ENCODE measurements at places on chromosomes 3 and 15.

- DNase-seq = peak; percentile 57
These were observed 364.9 kb upstream of the RBMS3 start for GRCh38 chr3:28915741-28916500.

DNA sequence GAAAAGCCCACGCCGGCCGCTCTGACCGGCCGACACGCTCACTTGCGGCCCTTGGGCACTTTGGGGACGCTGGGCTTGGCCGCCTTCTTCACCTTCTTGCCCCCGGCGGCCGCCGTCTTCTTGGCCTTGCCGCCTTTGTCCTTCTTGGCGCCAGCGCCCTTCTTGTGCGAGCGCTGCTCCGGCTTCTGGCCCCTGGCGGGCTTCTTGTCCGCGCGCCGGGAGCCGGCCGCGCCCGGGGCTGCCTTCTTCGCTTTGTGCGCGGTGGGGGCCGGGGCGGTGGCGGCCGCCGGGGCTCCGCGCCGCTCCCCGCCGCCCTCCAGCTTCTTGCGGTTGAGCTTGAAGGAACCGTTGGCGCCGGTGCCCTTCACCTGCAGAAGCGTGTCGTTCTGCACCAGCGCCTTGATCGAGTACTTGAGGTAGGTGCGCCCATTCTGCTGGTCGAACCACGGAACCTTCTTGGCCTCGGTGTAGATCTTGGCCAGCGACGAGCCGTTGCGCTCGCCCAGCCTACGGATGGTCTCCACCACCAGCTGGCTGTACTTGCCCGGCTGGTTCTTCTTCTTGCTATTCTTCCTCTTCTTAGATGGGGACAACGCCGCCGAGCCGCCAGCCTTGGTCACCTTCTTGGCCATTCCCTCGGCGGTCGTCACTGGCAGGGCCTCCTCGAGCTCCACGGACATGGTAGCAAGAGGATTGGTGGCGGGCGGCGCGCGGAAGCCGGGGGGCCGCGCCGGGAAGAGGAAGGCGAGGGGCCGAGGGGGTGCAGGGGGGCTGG lies 36.7 kb downstream of the HMCES start:
- DNase-seq = peak; percentile 14

DNA sequence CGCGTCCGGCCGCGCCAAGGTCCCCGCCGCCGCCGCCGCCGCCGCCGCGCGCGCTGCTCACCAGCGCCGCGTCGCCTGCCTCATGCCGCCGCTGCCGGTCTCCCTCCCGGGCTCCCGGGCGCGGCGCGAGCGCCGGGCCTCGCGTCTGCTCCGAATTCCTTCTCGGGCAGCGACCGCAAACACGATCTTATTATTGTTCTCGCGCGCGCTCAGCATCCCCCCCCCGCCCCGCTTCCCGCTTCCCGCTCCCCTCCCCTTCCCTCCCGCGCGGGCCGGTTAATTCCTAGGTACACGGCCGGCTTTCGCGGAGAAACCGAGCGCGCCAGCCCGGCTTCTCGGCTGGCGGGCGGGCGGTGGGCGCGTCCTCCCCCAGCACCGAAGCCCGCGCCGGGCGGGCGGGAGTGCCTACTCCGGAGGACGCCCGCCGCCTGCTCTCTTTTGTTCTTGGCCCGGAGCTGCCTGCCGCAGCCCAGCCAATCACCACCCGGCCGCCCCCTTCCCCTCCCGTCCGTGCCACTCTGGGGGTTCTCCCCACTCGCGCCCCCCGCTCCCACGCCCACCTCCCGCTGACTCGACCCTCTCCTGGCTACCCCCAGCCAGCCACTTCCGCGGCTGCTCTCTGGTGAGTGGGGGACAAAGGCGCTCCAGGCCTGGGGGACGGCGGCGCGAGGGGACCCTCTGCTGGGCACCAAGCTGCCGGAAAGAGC lies at the start of gene HDGFL3:
TSS of gene HDGFL3 (minus strand) at position 164 of the 707 bp plus-strand sequence. CDS start 409 bp downstream, outside the sequence.
- peak; percentile 75 for DNase-seq

- no peak for DNase-seq
These were observed 118.7 kb upstream of the UMPS start for GRCh38 chr3:124611520-124611919.

DNA sequence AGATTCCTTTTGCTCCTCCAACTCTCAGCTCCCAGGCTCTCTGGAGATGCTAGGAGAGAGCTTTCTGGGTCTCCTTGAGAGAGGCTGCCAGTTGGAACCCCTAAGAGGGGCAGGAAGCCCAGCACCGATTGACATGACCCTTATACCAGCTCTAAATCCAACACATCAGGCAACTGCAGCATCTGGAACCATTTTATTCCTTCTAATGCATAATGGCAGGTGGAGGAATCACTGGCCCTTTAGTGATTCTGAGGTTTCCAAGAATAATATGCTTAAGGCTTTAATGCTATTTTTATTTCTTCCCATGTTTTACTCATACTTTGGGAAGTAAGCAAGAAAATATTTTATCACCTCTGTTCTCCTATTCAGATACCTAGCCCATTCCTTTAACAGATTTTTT lies 60.3 kb upstream of the TEX264 start:
- DNase-seq = no peak

- DNase-seq = peak; percentile 80
These were observed 959 bp upstream of the RASA2 start for GRCh38 chr3:141485641-141486495.

DNA sequence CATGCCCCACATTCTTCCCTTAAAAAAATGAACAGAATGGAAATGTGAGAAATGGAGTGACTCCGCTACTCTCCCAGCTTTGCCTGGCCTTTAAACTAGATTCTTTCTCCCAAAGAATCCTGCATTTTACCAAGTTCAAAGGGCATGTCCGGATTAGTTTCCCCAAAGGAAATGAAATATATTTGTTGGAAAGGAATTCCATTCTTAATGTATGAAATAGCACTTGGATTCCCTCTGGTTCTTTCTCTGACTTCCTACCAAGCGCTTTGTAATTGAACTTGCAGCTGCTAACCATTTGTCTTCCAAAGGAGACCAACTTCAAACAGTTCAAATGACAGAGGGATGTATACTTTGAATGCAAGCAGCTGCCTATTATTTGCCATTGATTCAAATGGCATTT lies 18.9 kb downstream of the MAP2K1 start:
- DNase-seq = peak; percentile 57

GRCh38 chr3:56137415-56137814 lies 330.9 kb downstream of the ERC2 start:
- peak; percentile 40 for DNase-seq

GRCh38 chr3:58293516-58293915 lies 12.5 kb upstream of the RPP14 start:
- no peak for DNase-seq

- DNase-seq = no peak
These were observed 403.3 kb upstream of the THBS1 start for GRCh38 chr15:39177561-39177960.

DNA sequence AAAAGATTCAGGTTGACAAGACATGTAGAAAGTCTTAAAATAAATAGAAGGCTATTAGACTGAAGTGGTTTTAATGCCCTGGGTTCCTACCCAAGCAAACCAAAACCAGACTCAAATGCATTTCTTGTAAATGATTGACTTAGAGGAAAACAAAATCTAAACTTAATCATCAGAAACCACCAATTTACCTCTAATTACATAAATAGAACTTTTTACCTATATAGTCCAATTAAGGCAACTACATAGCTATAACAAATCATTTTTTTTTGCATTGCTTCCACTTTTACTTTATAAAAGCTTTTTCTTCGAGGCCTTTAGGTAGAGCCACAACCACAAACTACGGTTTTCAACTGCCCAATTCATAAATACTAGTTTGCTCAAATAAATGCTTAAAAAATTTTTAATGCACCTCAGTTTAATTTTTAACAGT lies 231.3 kb upstream of the ARHGEF26 start:
- no peak for DNase-seq

DNA sequence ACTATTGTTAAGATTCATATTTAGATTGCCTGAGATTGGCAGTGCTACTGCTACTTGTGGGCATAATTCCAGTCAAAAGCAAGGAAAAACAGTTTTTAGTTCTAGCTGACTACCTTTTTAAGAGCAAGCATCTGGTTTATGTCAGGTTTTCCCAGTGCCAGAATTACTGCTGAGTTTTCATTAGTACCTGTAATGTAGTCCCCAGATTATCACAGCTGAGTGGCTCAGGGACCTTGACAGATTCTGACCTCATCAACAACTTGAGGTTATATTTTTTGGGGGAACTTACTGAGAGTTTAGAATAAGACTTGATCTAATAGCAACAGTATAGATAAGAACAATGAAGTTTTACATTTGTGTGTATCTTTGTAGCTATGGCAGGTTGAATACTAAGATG lies 31.0 kb downstream of the NXPE3 start:
- no peak for DNase-seq

DNA sequence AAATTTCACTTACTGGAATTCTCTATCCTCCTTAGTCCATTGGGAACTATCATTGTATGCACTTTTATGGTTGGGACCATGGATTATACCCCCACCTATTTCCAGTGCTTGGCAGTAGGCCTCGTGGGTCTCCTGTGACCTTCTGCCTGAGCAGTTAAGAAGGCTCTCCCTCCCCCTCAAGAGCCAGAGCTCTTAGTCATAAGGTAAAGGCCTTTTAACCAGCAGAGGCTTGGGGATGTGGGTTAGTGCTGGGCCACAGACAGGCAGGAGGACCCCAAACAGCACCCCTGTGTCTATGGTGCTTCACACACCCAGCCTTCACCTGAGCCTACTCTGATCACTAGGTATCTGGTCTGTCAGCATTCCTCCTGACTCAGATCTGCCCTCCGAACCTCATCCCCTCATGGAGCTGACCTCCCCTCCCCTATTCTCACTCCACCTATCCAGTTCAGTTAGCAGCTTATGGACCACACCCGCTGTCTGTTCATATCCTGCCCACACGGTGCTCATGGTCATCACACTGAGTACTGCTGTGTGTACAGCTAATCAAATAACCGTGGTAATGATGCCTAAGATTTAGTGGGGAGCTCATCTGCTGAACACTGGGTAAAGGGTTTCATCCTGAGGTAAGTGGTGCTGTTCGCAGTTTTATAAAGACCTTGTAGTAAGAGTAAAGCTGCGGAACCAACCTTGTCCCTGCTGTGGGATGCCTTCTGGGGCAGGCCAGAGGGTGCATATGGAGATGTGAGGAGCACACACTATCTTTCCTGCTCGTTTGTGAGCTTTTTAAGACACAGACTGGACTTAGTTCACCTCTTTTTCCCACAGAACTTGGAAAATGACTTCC lies 40.9 kb downstream of the KLHL18 start:
- peak; percentile 41 for DNase-seq

DNA sequence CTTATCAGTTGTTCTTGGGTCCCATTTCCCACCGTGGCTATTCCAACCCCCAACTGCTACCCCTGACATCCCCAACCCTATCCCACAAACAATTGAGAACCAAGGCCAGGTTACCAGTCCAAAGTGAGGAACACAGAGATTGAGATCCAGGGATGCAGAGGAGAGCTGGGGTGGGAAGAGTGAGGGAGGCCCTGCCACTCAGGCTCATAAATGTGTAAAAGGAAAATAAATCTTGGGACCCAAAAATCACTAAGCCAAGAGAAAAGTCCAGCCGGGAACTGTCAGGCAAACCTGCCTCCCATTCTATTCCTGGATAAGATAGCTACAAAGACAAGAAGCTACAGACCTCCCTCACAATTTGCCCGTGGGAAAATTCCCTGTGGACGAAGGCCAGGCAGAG lies 101.1 kb upstream of the DLG1 start:
- DNase-seq = no peak

GRCh38 chr15:48582452-48583247 lies 62.9 kb downstream of the FBN1 start:
- peak; percentile 98 for DNase-seq

GRCh38 chr3:16912400-16913263 lies 27.9 kb downstream of the PLCL2 start:
- DNase-seq = no peak

DNA sequence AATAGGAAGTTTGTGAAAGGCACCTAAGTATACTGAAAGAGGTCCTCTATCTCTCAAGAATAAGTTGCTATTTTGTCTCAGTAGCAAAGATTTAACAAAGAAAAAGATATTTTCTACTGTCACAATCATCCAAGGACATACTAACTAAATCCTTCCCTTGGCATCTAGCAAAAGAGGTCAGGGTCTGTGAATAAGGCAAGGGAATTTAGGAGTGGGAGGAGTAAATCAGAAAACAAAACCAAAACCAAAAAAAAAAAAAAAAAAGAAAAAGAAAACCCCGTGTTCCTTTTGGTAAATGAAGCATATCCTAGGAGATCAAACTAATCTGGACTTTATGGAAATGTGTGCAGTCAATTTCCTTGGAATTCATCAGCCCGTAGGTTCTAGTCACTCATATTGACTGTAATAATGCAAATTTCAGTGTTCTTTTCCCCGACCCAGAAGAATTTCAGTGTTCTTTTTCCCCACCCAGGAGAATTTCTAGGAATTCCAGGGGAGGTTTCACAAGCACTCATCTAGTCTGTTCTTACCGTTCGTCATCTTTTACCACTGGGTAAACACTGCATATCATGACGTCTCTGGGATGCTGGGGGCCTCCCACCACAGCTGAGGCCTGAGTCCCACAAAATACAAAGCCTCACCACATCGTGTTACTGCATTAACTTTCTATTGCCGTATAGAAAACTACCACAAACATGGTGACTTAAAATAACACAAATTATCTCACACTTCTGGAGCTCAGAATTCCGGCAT lies 113.8 kb upstream of the CCDC54 start:
- DNase-seq = no peak

GRCh38 chr15:36775209-36775608 lies 195.8 kb downstream of the CDIN1 start:
- DNase-seq = no peak

GRCh38 chr3:20319551-20319950 lies 133.5 kb upstream of the SGO1 start:
- no peak for DNase-seq

DNA sequence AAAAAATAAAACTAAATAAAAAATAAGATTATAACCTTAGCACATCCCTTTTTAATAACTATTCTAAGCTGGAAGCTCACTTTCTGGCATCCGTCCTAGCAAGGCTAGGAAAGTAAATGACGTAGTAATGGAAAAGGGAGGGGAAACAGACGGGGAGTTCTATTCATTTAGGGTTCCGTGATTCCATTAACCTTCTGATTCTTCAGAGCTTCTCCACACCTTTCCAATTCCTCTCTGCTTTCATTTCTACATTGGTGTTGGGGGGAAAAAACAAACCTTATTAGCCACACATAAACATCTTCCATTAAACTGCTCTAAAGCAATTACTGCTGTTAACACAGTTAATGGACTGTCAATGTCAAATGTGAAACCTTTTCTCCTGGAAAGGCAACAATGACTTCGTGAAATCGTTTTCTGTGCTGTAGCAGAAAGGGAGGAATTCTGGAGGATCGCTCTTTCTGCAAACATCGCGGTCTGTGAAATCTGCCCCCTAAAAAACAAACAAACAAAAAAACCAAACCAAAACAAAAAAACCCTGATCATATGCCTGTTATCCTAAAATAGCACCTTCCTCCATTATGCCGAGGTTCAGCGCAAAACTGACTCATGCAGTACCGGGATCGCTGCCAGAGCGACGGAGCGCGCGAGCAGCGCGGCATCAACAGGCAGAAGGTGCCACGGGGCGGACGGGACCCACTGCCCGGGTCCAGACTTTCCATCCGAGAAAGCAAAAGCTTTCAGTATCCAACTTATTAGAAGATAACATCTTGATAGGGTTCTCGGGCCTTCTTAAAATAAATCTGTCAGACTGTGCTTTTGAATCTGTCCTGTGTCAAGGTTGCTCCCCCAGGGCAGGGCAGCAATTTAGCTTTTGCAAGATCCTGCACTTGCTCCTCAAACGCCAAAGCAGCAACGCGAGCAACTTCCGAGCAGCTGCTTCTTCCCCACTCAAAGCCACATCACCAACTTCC lies 156.2 kb downstream of the FGF12 start:
- DNase-seq = peak; percentile 35

Data from fibroblast of skin of back (primary cell).